GM04504 (cell line): ENCODE measurements at places on chromosomes 7 and 10.
A peak's percentile ranks its signal among the peaks of the same experiment; 100 is the strongest.

DNA sequence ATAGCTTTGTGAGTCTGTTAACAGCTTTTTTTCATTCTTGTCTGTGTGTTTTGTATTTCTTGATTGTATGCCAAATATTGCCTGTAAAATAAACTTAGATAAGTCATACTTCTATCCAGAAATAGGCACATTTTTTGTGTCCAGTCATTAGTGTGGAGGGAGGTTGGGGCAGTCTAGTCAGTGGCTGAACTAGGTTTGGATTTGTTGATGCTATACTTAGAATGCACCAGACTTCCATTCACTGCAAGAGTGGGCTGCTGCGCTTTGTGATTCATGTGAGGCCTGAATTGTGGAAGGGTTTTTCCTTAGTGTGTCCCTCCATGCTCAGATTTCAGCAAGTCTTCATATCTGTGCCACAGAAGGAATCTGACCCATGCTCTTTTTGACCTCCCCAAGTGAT lies 50.0 kb downstream of the TRUB1 start:
- no peak for DNase-seq

DNA sequence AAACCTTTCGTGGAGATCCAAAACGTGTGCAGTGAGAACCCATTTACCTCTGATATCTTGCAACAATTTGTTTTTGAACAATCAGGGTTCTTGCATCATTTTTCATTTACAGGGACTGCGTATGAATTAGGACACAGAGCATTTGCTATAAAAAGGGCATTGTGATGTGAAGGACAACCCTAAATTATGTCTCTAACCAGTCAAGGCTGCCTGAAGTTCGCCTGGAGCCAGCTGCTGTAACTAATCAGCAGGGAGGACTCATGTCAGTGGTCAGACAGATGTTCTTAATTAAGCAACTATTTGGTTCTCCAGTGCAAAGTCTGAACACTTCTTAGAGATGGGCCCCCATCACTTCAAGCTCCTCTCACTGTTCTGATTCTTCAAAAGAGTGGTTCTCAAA lies 674.8 kb downstream of the KCNMA1 start:
- DNase-seq: peak; percentile 51

GRCh38 chr10:112951359-112952281 lies 1.6 kb downstream of the TCF7L2 start:
- DNase-seq: no peak

GRCh38 chr10:100631192-100631591 lies 95.4 kb downstream of the HIF1AN start:
- no peak for DNase-seq

DNA sequence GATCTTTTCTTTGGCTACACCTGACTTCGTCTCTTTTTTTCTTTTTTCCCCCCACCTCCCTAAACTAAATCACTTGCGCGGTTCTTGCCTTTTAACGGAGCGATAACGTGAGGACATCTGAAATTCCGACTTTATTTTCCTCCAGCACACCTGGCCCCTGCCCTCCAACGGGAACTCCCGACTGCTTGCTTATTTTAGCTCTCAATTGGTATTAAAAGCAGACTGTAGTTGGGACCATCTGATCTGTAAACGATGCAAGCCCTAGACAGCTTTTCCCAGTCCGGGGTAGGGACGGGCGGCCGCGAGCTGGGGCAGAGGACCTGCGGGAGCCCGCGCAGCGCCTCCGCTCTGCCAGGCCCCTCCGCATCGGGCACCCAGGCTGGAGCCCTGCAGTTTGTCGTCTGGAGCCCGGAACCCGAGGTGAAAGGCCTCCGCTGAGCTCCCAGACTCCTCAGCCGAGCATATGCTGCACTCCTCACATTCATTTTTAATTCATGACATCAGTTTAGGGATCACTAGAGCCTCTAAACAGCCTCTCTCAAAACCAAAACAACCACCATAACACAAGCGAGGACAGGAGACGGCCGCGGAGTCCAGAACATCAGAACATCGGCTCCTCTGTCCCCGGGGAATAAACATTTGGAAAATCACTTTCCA lies 10.0 kb upstream of the EMX2 start:
- DNase-seq: no peak

GRCh38 chr7:87518735-87519134 lies 43.3 kb upstream of the ABCB4 start:
- no peak for DNase-seq

DNA sequence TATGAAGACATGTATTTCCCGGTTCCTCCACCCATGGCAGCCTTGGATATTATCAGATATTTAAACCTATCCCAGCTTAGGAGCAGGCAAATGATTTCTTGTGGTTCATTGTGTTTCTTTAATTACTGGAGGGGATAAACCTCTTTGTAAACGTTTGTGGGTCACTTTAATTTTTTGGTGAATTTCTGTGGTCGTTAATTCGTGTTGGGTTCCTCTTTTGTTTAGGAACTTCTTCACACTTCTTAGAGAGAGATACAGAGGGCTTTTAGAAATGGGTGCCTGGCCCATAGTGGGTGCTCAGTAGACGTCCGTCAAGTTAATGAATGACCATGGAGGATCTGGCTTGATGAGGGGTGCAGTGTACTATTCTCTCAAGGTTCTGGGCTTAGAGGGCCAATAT lies 27.2 kb upstream of the NUB1 start:
- no peak for DNase-seq

GRCh38 chr10:69802424-69803161 lies 887 bp downstream of the COL13A1 start:
- DNase-seq: no peak

DNA sequence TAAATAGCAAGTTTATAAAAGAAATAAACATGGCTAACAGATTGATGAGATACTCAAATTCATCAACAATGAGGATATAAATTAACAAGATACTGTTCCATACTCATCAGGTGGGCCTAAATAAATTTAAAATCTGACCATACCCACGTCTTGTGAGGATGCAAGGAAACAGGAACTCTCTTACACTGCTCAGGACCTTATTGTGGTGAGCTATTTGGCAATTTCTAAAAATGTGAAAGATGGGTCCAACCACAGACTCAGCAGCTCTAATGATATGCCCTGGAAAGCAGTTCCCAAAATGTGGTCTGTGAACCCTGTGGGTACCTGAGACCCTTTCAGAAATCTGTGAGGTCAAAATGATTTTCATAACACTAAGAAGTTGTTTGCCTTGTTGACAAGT lies 21.5 kb downstream of the RPP38 start:
- no peak for DNase-seq

- DNase-seq: no peak
These were observed 9.5 kb upstream of the RAMP3 start for GRCh38 chr7:45147858-45148652.

DNA sequence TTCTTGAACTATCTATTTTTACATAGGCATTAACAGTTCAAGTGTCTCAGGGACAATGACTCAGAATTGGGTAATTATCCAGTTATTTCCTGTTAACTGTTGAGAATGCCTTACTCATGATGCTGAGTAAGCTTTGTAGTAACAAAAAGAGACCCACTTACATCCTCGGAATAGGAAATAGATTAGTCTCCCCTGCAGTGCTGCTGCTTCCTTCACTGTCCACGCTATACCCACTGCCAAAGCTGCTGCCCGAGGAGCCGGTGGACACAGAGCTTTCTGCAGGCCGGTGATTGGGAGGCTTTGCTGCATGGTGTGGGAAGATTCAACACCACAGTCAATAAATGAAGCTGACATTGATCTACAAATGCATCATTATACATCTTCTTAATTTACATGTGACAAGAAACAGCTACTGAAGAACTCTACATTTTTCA lies 357.1 kb downstream of the PCLO start:
- peak; percentile 60 for DNase-seq

DNA sequence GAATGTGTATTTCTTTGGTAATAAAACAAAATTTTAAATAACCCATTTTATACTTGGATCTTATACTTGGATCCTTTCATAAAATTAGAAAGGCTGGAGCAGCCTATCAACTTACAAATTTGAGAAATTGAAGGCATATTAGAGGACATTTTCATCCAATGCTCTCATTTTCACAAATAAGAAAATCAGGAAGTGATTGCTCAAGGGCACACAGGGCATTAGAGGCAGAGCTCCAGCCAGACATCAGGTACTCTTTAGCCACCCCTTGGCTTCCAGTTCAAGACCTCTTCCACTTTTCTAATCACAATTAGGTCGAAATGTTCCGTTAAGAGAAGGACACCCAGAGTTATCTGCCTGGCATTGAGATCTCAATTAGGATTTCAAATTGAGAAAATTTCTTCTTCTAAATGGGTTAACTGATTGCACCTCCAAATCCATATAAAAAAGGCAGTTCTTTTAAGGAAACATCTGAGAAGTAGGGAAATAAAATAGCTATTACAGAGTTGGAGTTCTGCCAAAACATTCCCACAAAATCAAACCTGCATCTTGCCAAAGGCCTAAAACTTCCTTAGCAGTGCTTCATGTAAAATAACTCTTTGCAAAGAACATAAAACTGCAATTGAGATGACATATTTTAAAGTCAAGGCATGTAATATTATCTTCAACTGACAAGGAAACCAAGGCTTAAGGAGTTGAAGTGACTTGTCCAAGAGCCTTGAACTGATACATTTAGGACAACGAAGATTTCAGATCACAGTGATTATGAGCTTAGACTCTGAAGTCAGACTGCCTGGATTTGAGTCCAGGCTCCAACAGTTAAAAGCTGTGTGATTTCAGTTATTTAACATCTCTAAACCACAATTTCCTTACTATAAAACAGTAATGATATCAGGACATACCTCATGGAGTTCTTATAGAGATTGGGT lies 2.4 kb downstream of the ACTA2 start:
- no peak for DNase-seq
